Cortex of kidney (tissue), 1 donor: ENCODE measurements at places on chromosomes 2 and 18.

DNA sequence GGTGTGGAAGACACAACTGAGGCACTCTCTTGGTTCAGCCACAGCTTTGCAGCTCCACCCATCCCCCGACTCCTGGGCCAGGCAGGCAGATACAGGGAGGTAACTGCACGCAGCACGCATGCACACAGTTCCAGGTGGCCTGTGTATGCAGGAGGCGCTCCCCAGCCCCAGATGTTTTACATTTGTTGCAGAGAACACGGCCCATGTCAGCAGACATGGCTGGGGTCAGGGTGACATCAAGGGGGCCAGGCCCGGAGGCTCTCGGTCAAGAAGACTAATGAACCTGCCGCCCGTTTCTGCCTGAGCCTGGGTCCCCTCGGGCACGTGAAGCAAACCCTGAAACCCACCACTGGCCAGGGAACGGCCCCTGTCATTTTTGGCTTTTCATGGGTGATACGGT is 57.3 kb downstream of the TWIST2 start:
- DNase-seq: no peak

- DNase-seq: no peak
Observed at GRCh38 chr2:119659601-119660342, 19.2 kb upstream of the TMEM177 start.

GRCh38 chr2:109320195-109320922 is 191.4 kb downstream of the SH3RF3 start:
- DNase-seq: no peak

GRCh38 chr2:37396890-37397565 is 52.6 kb downstream of the QPCT start:
- no peak for DNase-seq

DNA sequence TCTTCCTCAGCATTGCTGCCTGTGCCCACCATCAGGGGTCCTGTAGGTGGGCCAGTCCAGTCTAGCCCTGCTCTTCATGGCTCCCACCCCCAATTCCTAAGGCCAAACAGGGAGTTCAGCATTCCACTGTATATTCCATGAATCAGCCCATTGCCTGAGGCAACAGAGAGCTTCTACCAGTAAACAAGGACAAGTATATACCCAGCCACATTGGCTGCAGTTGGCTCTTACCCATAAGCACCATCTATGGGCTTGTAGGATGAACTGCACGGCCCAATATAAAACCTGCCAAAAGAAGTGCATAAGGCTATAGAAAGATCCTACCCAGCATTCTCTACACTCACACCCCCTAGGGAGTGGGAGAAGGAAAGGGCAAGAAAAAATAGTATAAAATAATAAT is 95.1 kb upstream of the SALL3 start:
- no peak for DNase-seq

DNA sequence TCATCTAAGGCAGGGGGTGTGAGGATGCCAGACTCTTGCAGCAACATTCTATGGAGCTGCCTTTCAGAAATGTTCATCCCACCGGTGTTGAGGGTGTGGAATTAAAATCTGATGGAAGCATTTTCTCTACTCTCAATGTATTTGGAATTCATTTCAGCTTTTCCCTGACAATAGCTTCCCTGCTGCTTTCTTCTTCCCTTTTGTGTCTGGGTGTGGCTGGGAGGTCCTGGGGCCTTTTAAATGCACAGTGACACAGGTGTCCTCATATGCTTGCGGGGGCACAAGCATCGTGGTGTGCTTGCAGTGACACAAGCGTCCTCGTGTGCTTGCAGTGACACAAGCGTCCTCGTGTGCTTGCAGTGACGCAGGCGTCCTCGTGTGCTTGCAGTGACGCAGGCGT is 43.4 kb upstream of the ASB18 start:
- no peak for DNase-seq

GRCh38 chr2:241849616-241850543 is 8.8 kb downstream of the PDCD1 start:
- no peak for DNase-seq

GRCh38 chr2:237900891-237901831 is 41.7 kb downstream of the RAMP1 start:
- DNase-seq: no peak

DNA sequence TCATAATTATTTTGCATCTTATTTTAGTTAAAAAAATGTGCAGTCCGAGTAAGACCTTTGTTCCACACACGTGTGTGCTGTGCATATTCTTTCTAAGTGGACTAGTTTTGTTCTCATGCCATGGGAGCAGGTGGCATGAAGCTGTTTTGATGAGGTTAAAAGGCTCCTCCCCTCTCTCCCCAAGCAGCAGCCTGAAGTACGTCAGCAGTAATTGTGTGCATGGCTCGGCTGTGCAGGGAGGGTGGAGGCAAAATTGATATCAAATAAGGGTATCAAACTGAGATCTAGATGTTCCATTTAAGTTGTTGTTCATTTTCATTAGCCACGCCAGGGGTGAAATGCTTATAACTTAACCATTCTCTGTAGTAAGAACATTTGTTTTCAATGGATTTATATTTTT is at the start of gene NYAP2:
NYAP2 (plus strand) TSS at position 207 of the 400 bp plus-strand sequence. CDS start 9,171 bp downstream, outside the sequence.
- no peak for DNase-seq

- DNase-seq: no peak
Observed at GRCh38 chr2:64562148-64562784, 38.1 kb downstream of the AFTPH start.

DNA sequence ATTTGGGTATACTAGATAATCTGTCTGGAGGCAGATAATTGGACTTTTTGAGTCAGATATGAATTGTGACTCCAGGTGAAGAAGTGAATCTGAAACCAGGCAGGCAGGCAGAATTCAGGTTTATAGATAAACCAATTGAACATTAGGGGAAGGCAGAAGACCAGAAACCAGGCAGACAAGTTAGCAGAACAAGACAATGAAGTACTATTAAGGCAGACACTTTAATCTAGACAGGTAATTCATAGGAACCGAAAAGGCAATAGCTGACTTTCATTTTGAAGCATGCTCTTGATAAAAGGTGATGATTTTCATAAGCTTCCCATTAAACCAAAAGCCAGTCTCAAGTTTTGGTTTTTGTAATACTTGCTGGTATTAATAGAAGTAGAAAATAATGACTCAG is 19.3 kb upstream of the SLC4A10 start:
- DNase-seq: no peak

GRCh38 chr2:69381337-69381737 is 5.7 kb downstream of the GFPT1 start:
- DNase-seq: no peak

DNA sequence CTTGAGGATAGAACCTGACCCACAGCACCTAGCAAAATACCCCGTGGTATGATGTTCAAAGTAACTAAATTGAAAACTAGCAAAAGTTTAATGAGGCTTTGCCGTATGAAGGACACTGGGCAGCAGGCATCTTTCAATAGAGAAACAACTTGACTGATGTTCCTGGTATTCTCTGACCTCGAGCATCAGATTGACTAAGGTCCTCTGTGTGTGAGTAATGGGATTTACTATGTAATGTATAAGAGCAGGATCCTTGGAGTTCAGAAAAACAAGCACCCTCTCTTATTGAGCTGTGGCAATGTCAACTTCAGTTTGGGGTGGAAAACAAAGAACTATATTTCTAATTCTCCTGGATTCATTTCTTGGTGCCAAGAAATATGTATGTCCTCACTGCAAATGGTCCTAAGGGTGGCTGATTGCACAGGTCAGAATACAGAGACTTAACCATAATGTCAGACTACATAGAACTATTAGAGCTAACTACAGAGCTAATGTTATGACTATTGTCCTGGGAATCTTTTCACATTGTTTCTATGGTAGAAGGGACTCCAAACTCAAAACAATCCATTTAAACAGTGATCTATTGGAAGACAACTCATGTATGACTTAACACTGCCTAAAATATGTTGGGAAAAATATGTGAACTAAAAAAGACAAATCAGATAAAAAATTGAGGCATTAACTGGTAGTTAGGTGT is 4.4 kb downstream of the TNFAIP6 start:
- no peak for DNase-seq

DNA sequence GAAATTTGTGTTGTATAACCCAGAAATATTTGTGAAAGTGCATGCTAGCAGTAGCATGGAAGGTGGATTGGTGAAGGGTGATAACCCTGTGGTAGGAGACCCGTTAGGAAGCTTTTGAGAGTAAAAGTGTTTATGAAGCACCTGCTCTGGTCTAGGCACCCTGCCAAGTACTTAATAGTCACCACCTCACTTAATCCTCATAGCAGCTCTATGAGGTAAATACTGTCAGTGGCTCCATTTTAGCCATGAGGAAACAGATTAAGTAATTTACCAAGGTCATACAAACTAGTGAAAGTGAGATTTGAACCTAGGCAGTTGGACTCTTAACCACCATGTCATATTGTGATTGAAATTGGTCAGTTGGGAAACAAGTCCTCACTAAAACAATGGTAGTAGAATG is 66.8 kb downstream of the TET3 start:
- no peak for DNase-seq

DNA sequence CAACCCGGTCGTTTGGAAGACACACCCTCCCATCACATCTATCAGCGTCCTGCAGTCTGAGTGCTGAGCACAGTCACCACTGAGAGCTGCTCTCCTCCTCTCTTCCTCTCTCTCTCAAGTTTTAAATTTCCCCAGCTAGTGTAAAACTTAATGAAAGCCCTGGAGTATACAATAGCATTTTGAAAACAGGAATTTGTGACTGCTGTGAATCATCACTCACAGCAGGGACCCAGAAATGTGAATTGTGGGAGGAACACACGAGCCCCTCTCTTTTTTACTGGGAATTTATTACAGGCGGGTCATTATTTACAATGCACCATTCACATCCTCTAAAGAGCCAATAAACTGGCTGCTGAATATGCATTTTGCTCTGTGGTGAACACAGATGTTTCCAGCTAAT is 185.0 kb upstream of the SMIM21 start:
- no peak for DNase-seq

GRCh38 chr2:168948621-168949212 is 47.6 kb downstream of the G6PC2 start:
- DNase-seq: no peak

DNA sequence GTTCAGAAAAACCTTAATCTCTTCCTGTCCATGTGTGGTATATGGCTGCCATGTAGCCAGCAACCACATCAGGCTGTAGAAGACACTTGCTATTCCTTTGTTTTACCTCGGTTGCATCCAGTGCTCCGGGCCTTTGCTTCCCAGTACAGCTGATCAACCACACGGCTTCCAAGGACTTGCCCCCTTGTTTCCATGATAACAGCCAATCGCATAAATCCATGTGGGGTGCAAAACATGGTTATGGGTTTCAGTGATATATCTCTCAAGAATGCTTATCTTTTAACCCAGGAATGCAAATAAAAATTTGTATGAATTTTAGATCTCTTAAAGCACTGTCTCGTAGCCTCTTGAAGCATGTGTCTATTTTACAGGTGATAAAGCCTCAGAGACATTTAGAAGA is 118.3 kb downstream of the MGAT5 start:
- DNase-seq: no peak

GRCh38 chr2:209426432-209426831 is 2.6 kb downstream of the MAP2 start:
- no peak for DNase-seq

- DNase-seq: no peak
Observed at GRCh38 chr2:66437109-66437690, 2.3 kb downstream of the MEIS1 start.

DNA sequence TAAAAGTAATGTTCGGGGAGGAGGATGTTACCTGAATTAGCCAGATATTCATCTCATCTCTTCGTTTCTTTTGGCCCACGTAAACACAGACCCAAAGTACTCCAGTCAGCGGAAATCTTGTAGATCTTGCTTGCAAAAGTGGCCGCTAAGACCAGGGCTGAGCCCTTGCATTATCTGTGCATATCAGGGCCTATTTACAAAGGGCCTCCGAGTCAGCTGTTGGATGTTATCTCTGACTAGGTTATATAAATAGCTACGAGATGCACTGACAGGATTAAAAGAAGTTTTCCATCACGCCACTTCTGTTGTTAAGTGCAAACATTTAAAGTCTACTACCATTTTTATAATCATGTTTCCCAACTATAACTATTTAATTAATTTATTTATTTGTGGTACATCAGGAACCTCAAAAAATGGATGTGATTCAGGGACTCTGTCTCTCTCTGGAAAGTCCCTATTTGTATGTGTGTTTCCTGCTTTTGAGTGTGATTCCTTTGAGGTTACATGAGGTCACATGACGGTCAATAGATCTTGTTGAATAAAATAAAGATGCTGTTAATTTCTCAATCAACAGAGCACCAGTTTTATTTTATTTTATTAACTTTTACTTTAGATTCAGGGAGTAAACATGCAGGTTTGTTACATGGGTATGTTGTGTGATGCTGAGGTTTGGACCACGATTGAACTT is 46.8 kb upstream of the MBOAT2 start:
- DNase-seq: no peak

- no peak for DNase-seq
Observed at GRCh38 chr2:225002039-225002655, 40.1 kb downstream of the DOCK10 start.

DNA sequence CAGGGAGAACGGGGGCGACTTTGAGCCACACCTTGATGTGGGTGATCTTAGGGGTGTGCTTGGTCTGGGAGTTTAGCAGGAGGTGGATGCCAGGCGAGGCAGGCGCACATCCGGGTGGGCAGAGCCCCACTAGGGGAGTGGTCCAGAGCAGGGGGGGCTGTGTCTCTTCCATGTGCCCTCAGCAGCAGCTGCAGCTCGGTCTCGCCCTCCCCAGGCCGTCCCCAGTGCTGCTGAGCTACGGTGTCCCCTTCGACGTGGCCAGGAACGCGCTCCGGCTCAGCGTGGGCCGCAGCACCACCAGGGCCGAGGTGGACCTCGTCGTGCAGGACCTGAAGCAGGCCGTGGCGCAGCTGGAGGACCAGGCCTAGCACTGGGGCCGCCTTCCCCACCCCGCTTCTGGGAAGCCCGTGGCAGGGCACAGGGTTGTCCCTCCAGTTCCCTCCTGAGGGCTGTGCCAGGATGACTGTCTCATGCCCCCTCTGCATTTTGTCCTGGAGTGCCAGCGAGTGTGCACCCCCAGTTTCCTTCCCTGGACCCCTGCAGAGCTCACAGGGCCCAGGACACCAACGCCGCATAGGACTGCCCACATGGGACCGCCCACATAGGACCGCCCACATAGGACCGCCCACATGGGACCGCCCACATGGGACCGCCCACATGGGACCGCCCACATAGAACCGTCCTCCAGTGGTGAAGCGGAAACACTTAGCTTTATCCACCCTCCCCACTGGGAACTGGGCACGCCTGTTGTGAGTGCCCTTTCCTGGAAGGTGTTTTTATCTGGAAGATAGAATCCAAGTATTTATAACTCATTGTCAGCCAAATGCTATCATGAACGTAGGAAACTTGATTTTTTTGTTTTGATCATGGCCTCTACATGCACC is 1.9 kb upstream of the ESPNL start:
- no peak for DNase-seq
